ENCODE measurements at places on chromosomes 2 and 18.

GRCh38 chr2:27796791-27797765, 25.6 kb downstream of the MRPL33 start:
- DNase-seq, result no peak

GRCh38 chr2:55014962-55015939, 35.0 kb downstream of the RTN4 start:
- DNase-seq, result peak; percentile 83

DNA sequence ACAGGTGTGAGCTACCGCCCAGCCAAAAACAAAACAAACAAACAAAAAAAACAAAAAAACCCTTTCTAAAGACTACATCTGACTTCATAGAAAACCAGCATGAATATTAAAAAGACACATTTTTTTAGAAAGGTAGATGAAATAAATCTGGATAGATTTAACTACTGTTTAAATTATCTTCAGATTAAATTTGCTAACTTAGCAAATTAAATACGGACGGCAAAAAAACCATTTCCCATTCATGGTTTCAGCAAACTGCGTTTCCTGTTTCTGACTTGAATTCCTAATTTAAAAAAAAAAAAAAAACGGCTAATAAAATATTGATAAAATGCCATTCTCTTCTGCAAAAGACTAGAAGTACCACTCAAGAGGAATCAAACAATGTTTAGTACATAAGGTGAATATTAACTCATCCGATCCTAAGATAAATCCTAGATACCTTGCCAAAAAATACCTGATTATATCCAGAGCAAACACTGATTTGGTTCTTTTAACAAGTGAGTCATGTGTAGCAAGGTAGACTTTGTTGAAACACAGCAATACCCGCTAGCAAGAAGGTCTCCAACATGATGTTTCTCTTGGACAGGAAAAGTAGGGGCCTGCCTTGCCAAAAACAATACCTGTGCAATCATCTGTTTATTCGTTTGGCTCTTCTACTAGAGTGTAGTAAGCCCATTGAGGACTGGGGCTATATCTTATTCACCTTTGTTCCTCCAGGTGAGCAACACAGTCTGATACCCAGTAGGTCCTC, 96.2 kb downstream of the BARD1 start:
- no peak for DNase-seq

DNA sequence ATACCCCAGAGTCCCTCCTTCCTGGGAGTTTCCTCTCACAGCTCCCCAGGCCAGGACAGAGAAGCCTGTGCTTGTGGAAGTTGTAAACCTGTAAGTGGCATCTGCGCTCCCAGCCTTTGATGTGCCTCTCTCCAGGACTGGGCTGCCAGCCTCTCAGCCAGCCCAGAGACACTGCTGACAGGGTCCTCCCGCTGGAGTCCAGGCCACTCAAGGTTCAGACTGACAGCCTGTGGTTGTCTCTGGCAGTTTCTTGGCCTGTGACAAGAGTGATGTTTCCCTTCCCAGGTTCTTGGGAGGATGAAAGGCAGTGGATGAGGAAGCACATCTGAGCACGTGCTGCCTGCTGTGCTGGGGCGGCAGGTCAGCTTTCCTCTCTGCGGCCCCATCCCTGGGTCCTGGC, 3.0 kb downstream of the SLC35F6 start:
- no peak for DNase-seq

GRCh38 chr2:60504049-60504448, 49.4 kb downstream of the BCL11A start:
- DNase-seq, result no peak

DNA sequence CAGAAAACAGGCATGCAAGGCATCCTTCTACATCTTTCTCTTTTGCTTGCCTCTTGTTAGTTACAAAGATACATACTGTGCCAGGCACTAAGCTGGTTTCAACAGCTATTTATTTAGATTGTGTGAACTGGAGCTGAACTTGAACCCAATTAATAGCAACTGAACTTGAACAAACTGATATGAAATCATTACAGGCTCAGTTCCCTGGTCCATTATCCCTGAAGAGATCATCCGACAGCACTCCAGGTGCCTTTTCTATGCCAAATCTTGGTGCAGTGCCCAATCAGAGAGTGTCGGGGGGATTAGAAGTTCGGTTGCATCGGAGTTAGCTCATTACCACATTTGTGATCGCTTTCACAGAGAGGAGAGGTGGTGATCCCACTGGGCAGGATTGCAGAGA, 477.6 kb downstream of the PARD3B start:
- peak; percentile 10 for DNase-seq

- DNase-seq, result no peak
Observed at GRCh38 chr2:184920451-184920965, 322.2 kb downstream of the ZNF804A start.

DNA sequence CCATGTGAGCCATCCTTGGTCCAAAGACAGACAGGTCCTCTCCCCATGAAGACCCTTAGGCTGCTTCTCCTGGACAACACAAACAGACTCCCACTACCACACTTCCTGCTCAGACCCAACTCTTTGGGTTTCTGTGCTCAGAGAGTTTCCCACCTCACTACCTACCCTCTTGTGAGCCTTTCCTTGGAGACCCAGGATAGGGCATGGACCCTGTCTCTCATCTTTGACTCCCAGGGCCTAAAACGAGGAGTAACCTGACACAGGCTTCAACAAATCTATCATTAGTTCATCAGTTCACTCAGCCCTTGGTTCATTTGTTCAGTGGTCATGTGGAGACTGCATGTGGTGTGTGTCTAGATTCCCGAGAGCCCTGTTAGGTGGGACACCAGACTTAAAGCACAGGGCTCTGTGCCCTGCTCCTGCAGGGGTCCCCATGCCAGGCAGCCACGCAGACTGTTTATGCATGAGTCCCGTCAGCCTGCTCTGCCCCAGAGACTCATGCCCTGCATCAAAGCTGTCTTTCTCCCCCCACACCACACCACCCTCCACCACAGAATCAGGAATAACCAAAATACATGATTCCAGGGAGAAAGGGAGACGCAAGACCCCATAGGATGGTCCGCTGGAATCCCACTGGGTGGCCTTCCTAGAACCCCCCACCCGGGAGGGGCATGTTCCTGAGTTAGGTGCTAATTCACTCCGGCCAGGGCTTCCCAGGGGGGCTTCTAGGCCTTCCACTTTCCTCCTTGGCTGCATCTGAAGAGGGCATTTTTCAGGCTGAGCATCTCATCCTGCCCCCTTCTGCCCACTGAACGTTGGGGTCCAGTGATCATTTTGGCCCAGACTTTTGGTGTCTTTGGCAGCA, 100.2 kb upstream of the TEX51 start:
- no peak for DNase-seq

DNA sequence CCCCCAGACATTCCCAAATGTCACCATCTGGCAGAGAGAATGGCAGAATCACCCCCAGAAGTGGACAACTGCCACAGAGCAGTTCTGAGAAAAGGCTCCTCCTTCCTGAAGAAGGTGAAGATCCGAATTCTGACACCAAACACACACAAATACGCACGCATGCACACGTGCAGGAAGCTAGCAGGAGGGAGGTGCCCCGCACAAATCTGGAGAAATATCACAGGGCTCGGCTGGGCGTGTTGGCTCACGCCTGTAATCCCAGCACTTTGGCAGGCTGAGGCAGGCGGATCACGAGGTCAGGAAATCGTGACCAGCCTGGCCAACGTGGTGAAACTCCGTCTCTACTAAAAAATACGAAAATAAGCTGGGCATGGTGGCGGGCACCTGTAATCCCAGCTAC, 38.5 kb upstream of the ATG16L1 start:
- DNase-seq, result no peak

DNA sequence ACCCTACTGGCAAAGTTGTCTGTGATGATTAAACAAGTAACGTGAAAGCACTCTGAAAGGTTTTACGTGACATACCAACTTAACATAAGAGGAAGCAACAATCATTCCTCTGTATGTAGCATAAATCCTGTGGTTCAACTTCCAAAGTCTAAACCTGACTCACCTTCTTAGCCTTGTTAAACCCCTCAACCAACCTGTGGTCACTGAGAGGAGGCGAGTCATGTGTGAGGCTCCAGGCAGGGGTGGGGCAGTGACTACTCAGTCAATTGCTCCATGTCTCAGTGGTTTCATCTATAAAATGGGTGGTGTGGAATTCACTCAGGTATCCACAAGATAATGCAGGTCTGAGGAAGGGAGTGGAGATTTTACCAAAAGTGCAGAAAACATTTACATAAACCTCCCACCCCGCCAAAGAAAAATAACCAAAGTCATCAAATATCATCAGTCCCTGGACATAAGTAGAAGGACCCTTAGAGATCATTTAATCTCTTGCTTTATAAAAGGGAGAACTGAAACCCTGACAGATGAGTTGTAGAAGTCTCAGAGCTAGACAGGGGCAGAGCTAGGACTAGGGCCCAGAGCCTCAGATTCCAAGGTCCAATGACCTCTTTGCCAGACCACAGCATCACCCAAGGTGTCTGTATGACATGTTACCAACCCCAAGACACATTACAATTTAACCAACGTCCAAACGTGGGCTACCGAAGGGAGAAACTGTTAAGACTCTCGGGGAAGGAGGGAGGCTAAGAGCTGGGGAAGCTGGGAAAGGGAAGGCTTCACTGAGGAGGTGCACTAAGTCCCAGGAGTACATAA, 3.7 kb upstream of the PCBP1 start:
- no peak for DNase-seq

DNA sequence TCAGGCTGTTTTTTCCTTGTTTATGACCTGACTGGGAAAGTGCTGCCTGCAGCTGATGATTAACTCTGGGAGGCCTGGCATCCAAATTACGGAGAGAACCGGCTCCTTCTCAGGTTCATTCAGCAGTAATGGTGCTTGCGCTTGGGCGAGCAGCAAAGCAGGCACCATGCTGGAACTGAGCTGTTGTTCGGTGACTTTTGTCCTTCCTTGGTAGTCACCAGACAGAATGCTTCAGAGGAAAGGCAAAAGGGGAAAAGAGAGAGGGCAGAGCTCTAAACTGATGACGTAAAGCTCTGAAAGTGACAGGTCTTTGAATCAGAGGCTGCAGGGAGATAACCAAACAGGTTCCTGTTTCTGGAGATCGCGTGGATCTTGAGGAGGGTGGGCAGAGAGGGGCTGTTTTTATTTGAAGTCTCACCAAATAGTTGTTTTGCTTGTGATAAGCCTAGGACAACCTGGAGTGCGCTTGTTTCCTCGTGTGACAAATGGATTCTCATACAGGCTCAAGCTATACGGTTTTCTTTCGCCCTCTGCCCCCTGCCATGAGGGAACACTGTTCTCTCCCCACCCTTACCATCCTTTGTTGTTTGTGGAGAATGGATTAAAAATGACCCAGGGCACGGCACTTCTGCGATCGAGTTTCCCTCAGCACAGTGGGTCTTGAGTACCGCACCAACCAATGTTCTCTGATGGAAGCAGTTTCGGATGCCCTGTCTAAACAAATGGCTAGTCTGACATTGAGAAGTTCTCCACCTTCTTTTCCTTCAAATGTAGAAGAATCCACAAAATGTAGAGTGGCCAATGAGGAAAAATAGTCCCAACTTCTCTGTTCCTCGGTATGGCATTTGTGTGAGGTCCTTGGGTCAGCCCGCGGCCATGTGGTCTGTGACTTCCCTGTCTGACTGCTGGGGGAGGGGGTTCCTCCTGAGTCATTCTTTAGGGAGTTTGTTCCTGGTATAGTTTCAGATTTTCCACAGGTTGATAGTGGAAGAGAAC, 1.3 kb downstream of the RASGRP3 start:
- DNase-seq, result no peak

DNA sequence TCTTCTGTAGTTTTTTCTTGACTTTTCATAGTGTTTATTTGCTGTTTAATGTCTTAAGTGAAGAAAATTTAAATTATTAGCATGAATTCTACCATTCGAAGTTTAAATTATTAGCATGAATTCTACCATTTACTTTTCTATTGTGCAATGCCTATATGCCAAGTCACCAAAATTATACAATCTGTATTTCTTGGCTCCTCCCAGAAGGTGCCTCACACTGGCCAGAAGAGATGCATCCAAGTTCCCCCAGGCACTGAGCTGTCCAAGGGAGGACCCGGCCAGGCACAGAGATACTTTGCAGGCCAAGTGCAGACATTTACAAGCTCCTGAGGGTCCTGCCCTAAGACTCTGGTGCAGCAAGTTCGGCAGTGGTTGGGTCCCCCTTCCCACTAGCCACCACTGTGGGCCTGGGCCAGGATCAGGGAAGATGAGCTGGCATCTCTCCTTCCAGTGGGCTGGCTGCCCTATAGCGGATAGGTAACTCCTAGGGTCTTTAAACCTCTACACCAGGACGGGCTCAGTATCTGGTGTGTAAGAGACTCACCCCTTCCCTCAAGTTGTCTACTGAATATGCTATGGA, 31.3 kb downstream of the TMEM247 start:
- no peak for DNase-seq

GRCh38 chr18:31688606-31689005, 4.2 kb upstream of the B4GALT6 start:
- no peak for DNase-seq

DNA sequence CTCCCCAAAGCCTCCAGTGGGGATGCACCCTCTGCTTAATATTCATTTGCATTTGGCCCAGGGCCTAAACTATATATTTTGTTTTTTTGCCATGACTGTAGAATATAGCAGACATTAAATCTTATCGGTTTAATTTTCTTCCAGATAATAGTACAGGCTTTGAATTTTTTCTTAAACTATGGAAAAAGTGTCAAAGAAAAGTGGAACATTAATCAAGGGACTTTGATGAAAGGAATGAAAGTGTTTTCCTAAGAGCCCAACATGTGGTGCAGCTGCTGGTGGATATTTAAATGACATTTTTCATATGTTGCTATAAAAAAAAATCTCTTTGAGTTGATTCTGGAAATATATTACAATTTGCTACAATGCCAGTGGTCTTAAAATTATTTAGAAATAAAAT, 346.8 kb downstream of the CYP26B1 start:
- no peak for DNase-seq

GRCh38 chr2:43424262-43425207, 171.3 kb downstream of the THADA start:
- DNase-seq, result no peak

DNA sequence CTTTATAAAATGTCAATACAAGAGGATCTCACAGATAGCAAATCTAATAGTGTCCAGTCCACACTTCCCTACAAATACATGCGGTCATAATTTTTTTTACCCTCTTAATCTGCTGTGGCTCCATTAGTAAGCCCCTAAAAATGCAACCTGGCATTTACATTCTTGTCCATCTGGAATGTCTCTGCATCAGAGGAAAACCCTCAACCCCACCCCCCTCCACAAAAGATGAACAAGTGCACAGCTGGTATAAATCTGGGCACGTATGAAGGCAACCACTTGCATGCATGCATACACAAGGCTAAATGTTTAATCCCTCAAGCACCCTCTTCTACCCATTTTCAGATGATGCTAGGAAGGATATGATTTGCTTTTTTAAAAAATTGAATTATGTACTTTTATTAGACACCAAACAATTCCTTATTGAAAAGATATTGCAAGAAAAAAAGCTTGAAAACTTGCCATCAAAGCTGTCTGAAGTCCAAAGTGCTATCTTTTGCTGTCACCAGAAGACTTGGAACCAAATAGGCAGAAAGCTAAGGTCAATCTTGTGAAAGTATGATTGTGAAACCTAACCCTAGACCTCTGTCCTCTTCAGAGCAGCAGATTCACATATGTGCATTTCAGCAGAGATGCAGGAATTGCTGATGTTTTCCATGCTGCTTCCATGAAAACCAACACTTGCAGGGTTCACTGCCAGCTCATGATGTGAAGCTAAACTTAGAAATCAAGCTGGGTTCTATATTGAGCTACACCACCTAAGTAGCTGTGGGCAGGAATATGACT, 39.0 kb downstream of the IRS1 start:
- DNase-seq, result peak; percentile 43
